ENCODE measurements at places on chromosomes 11 and 22.

- DNase-seq, result no peak
Measured at GRCh38 chr11:8315463-8315862, 51.8 kb upstream of the LMO1 start.

DNA sequence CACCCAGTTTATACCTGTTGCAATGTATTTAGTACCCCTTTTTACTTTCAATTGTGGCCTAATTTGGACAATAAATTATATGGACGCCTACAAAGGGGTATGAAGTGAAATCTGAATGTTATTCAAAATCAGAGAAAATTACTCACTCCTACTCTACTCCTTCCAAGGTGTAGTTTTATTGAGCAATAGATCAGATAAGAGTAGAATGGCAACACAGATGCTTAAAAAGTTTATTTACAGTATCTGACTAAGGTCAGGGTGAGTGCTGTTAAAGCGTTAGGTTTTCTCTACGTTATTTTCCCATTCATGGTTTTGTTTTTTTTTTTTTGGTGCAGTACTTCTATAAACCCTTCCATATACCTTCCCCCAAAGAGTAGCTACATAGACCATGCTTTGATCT, 805.6 kb downstream of the KCNA4 start:
- no peak for DNase-seq

GRCh38 chr11:111776398-111777093, 10.4 kb upstream of the PPP2R1B start:
- no peak for DNase-seq

DNA sequence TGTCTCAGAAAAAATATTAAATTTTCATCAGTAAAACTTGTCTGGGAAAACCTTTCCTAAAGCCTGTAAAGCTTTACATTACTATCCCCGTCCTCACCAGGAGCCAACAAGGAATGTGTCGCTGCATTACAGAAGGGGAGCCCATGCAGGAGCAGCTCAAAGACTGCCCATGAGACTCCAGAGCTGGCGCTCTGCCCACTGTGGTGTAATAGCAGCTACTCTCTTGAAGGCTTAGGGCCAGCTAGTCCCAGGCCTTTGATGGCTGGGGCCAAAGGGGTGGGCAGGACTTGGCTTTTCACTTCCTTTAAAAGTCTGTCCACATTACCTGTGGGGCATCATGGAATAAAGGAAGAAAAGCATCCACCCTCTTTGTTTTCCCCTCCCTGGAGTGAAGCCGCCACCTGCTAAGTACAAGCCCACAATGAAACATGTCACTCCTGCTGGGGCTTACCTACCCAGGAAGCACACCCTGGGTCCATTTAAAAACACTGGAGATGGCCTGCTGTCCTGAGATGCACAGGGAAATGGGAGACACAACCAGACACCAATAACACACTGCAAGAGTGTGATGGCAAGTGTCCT, 150.7 kb downstream of the ADAMTS15 start:
- DNase-seq, result no peak

DNA sequence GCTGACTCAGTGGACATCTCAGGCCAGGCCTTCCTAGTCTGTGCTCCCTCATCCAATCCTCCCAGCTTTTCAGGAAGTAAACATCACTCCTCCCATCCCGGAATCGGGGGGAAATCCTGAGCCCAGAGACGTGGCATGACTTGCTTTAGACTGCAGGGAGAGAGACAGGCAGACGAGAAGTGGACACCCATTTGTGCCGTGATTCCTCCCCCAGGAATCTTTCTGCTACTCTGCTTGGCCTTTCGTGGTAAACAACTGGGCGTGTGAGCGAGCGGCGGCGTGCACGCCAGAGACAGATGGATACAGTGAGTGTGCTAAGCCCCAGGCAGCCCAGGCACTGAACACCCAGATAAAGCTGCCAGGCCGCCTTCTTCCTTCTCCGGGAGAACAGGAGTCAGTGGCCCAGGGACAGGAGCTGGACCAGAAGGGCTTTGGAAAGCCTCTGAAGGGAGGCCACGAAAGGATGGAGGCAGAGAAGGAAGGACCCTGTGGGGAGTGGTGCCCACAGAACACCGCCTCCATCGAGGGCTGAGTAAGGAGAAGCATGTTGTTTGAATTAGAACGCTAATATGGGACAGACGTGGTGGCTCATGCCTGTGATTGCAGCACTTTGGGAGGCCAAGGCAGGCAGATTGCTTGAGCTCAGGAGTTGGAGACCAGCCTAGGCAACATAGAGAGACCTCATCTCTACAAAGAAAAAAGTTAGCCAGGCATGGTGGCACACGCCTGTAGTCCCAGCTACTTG, 53.0 kb upstream of the PRR5 start:
- no peak for DNase-seq

DNA sequence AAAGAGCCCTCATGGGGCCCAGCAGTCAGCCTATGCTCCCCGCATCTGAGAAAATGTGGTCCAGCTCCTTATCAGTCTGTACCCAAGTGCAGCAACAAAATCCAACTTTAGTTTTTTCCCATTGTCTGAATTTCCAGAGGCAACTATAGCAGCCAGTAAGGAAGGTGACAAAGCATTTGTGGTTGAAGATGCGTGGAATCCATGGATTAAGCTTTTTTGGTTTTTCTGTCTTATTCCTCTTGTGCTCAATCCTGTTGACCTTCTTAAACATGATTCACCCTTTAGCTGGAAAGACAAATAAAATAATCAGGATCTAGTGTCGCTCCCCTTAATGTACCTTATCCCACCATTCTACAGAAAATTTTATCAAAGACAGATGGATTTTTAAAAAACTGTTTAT, 14.3 kb downstream of the GDPD4 start:
- no peak for DNase-seq

DNA sequence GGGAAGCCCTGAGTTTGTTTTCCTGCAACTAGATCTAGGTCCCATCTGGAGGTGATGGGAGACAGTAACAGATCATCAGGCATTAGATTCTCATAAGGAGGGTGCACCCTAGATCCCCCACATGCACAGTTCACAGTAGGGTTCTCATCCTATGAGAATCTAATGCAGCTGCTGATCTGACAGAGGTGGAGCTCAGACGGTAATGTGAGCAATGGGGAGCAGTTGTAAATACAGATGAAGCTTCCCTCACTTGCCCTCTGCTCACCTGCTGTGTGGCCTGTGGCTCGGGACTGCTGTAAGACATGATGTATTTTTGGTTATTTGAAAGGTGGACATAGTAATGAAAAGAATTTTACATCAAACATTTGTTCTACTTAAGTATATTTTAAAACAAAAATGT, 20.5 kb downstream of the FDX1 start:
- no peak for DNase-seq

Data from activated T-helper 1 cell treated with anti-CD3 and anti-CD28 coated beads, Interleukin-2, amount 50 U/mL, for 16 hours (primary cell).